ENCODE measurements at places on chromosomes 11 and 22.

- DNase-seq, result no peak
Measured at GRCh38 chr22:47030881-47031627, 268.6 kb downstream of the TBC1D22A start.

GRCh38 chr11:128098781-128099180 is 488.6 kb downstream of the ETS1 start:
- DNase-seq, result no peak

DNA sequence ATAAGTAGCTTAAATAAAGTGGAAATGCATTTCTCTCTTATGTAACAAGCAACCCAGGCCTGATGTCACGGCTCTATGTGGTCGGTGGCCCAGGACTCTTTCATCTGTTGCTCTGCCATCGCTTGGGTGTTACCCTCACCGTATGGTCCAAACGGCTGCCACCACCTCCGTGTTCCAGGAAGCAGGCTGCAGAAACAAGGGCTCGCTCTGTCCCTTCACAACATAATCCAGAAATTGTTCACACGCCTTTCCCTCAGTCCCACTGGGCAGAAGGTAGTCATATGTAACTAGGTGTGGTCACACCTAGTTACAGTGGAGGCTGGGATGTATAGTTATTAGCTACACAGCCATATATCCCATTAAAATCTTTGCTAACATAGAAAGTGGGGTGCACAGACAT is 421.0 kb downstream of the SOX6 start:
- no peak for DNase-seq

- DNase-seq, result no peak
Measured at GRCh38 chr11:10818594-10818993, 9.9 kb upstream of the EIF4G2 start.

DNA sequence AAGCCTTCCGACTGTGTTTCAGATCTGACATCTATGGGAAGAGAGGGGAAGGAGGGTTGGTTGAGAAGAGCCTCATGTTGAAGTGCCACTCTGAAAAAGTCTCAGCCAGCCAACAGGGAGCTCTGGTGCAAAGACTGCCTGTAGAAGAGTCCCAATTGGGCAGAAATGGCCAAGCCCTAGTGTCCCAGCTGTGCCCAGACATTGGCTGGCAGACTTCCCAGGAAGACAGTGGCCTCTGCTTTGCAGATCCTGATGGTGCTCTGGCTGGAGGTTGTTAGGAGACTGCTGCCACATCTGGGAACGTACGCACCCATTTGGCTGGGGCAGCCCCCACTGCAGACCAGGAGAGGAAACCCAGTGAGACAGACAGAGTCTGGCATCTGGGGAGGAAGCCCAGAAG is 3.2 kb upstream of the PLA2G3 start:
- no peak for DNase-seq

GRCh38 chr22:47020166-47020565 is 257.7 kb downstream of the TBC1D22A start:
- no peak for DNase-seq

DNA sequence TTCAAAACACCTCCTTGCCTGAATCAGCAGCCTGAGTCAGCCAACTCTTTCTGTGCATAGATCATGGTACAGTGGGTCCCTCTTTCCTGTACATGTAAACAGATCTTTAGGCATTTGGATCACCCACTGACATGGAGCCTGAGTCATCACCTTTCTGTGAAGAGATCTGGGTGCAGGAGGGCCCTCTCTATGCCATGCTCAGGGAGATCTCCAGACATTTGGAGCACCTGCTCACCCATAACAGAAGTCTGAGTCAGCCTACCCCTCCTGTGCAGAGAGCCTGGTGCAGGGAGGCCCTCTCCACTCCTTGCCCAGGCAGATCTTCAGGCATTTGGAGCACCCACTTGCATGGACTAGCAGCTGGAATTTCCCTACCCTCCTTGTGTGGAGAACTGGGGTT is 56.2 kb upstream of the GLYAT start:
- DNase-seq, result no peak

DNA sequence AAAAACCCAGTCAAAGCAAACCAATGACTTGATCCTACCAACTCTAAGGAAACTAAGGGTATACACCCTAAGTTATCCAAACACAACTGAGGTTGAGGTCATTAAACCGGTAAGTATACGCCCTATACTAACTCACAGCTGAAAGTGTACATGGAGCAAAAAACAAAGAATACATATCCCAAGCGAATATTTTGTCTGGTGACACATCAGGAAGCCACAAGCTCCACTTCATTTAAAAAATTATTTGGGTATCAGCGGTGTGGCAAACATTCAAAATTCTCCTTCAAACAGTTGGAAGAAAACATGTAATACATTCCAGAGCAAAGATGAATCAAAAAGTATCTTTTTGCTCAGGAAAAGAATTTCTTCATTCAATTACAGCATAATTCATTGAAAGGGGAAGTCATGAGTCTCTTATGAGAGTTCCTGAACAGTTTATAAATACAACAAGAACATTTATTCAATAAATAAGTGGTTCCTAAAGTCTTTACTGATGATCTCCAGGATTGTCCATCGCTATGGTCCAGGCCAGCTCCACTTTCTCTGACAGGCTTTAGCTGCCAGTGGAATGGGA is 4.5 kb upstream of the JAML start:
- no peak for DNase-seq

GRCh38 chr22:43704051-43704450 is 108.1 kb downstream of the EFCAB6 start:
- no peak for DNase-seq

DNA sequence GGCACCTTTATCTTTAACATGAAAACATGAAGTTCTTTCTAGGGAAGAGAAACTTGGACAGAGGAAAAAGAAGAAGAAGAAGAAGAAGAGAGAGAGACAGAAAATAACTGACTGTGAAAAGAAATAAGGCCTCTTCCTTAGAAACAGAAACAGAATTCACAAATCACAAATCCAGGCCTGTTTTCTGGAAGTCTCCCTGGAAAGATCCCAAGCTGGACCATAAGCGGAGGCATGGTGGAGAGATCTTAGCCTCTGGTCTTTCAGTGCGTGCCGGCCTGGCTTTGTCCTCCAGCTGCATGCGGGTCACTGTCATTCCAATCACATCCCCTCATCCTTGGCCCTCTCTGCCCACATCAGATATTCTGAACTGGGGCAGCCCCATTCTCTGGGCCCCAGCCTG is 6.9 kb downstream of the FXYD6 start:
- no peak for DNase-seq
